ENCODE measurements at places on chromosomes 3 and 15.

GRCh38 chr3:181382656-181383055 is 329.1 kb upstream of the SOX2 start:
- no peak for DNase-seq

- DNase-seq: peak; percentile 90
Observed at GRCh38 chr3:113746548-113747282, at the start of gene ATP6V1A. ATP6V1A (plus strand) TSS chr3:113747035; CDS start chr3:113778754, 31,719 bp downstream.

DNA sequence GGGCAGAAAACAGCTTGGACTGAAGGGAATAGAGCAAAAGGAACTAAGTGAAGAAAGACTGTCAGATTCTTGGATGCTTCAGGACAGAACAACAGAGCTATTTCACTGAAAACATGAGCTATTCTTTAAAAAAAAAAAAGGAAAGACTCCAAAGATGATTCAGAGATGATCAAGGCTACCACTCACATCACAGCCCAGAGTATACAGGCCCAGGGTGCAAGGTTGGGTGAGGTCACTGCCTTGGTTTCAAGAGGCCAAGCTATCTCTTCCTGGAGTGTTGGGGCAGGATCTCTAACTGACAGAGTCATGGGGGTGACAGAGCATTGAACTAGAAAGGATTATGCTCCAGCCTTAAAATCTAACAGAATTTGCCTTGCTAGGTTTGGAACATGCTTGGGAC is 118.1 kb downstream of the AGBL1 start:
- no peak for DNase-seq

- no peak for DNase-seq
Observed at GRCh38 chr3:42377681-42378080, 32.7 kb downstream of the LYZL4 start.

DNA sequence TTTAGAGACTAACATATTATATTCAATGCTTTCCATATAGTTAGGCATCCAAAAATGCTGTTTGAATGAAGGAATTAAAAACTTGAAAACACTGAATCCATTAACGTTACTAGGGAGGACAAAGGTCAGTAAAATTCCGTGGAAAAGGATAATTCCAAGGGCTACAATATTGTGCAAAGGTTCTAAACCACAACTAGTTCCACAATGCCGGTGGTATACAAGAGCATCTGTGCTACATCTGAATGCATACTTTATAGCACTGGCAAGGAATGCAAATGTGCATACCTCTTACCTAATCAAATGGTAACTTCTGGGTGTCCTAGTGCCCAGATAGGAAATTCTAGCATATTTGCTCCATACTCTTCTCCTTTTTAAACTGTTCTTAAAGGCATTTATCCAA is 2.2 kb downstream of the ICE2 start:
- no peak for DNase-seq

DNA sequence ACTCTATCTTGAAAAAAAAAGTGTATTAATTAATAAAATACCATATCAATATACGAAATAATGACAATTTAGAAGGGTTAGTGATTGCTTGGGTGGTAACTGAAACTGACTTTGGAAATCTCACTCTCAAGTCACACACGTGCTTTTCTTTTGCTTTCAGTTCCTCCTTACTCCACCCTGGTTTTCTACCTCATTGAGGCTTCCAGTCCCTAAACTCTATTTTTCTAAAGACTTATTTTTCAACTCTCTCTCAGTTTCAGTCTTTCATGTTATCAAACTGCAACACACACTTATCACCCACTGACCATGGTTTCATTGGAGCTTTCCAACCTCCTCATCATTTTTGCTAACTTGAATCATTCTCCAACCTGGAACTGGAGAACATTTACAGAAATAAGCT is 23.5 kb downstream of the IL12A start:
- DNase-seq: no peak

DNA sequence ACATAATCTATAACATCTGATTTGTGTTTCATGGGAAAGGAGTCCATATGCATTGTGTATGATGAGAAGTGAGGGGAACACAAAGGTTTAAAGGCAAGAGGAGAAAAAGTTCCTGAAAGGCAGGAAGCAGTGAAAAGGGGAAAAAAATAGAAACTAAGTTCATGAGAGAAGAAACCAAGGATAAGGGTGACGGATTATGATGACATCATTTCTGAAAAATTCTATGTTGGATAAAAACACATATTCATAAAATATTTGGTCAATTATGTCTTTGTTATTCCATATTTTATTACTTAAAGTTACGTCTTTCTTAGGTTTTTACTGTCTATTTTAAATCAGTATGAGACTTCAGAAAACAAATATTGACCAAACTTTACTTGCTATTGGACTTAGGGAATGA is 48.6 kb upstream of the CP start:
- DNase-seq: no peak

- no peak for DNase-seq
Observed at GRCh38 chr3:184117636-184118035, 17.5 kb upstream of the EIF2B5 start.

GRCh38 chr3:74420538-74421124 is 193.8 kb downstream of the CNTN3 start:
- no peak for DNase-seq

DNA sequence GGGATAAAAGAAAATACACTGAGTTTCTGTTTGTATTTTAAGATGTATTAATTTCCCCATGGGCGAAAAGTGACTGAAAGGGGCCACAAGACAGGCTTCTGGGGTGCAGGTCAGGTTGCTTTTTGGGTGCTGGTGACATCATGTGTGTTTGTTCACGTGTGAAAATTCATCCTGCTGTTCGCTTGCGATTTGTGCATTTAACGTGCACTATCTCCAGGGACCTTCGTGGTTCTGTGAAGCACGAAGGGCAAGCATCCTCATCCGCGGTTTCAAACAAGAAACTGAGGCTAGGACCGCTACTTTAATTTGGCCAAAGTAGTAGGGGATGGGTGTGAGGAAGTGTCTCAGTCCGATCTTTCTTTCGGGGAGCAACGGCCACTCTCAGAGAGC is 1.6 kb upstream of the SMAD6 start:
- no peak for DNase-seq

GRCh38 chr3:161474741-161475140 is 21.9 kb upstream of the OTOL1 start:
- DNase-seq: no peak

GRCh38 chr15:44427756-44428724 is 611 bp downstream of the CTDSPL2 start:
- DNase-seq: peak; percentile 24

GRCh38 chr3:1380926-1381646 is 288.3 kb downstream of the CNTN6 start:
- DNase-seq: no peak

GRCh38 chr3:45135959-45136358 is 10.2 kb downstream of the CDCP1 start:
- no peak for DNase-seq

DNA sequence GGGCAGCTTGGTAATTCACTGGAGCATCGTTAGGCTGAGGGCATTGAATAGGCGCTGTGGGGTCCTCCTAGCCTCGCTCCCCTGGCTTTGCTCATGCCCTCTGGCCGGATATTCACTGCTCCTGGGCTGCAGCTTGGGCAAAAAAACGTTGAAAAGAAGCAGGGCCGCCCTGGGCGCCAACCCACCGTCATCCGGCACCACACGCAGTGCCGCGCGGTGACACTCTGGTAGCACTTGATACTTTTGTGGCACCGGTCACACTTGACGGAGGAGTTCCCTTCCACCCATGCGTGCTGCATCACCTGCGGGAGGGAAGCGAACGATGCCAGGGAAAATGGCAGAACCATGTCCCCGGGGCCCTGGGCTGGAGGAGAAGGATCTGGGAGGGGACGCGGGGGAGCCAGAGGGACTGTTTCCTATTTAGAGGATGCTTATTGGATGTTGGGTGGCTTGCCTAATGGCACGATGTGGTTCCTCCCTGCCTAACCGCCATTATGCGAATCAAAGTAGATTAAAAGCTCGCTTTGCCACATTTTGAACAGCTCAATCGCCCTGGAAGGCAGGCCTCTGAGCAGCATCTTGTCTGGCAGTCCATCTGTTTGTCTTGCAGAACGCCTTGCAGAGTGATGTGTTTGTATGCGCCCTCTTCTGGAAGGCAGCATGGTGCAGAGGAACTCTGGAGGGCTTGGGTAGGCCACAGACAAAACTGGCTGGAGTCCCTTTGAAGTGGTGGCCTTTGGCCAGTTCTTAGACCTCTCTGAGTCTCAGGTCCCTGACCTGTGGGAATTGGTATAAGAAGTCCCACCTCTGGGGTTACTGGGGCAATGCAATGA is 93.2 kb downstream of the DGKG start:
- DNase-seq: no peak

DNA sequence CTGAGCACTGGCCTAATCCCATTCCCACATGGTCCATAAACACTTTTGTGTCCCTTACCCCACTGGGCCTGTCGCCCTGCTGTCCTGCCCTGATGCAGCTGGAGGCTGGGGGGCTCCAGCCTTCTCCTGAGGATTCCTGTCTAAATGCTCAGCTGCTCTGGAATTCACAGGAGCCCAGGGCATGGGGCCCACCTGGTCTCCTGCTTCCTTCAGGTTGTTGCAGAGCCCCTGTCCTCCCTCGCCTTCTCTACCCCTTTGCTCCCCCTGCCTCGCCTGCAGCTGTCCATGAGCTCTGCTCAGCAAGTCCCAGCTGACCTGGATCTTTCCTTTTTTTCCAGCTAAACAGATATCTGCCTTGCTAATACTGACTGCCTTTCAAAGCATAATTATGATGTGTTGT is 286.9 kb downstream of the XXYLT1 start:
- DNase-seq: no peak

GRCh38 chr15:98937413-98938104 is 70.0 kb downstream of the PGPEP1L start:
- no peak for DNase-seq

DNA sequence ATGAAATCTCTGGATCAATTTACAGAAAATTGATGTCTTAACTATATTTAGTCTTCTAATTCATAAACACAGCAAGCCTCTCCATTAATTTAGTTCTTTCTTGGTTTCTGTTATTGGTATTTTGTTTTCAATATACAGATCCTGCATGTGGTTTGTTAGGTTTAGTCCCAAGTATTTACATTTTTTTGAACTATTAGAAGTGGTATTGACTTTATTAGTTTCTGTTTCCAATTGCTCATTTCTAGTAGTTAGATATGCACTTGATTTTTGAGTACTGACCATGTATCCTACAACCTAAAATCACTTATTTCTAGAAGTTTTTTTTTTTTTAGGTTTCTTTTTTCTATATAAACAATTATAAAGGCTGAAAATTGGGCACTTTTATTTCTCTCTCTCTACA is 335.9 kb downstream of the CHST2 start:
- no peak for DNase-seq

DNA sequence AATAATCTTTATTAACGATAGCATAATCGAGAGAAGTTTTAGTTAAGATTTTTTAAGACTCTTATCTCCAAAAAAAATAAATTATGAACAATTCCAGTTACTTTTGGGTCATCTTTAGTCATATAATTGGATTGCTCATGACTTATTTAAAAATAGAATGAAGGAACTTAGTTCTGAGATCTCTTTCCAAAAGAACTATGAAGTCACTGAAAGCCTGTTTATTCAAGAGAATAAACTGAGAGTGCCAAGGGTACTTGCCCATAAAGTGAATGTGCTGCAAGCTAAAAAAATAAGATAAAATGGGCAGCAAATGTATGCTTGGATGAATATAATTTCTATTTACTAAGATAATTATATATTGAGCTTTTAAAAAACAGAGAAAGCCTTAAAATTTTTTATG is 176.5 kb upstream of the PLSCR5 start:
- DNase-seq: no peak

- no peak for DNase-seq
Observed at GRCh38 chr3:31481697-31482096, 51.0 kb upstream of the STT3B start.

DNA sequence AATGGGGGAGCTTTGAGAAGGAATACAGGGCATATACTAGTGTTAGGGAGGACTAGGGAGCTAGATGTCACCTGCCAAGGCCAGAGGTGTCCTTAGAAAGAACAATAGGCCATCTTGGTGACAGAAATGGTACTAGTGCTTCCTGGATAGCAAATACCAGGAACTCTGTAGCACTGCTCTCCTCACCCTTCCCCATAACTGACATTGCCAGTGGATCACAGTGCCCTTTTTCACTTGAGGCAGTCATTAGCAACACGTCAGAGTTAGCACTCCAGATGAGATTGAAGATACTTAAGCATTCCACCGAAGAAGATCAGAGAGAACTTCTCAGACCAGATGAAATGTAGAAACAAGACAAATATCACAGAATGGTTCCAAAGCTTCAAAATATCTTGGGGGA is 103.1 kb upstream of the PDZRN3 start:
- DNase-seq: no peak

DNA sequence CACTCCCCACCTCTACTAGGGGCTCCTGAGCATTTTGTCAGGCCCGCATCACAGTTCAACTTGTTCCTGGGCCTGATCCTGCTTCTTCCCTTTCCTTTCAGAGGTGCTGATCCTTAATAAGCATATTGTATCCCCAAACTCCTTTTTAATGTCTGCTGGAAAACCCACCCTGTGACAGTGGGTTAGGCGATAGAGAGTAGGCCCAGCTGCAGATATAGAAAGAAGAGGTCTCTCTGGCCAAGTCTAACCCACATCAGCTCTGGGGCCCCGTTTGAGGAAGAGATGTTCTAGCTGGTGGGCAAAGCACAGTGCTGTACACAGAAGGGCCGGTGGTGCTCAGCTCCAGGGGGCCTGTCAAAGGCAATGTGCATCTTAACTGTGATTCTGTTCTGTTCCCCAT is 34.3 kb upstream of the ST6GAL1 start:
- DNase-seq: no peak

- no peak for DNase-seq
Observed at GRCh38 chr15:58678683-58679082, 70.8 kb downstream of the ADAM10 start.

- no peak for DNase-seq
Observed at GRCh38 chr3:142003291-142003690, 126.8 kb downstream of the ATP1B3 start.

- DNase-seq: no peak
Observed at GRCh38 chr3:151434151-151434890, 26.5 kb downstream of the IGSF10 start.

DNA sequence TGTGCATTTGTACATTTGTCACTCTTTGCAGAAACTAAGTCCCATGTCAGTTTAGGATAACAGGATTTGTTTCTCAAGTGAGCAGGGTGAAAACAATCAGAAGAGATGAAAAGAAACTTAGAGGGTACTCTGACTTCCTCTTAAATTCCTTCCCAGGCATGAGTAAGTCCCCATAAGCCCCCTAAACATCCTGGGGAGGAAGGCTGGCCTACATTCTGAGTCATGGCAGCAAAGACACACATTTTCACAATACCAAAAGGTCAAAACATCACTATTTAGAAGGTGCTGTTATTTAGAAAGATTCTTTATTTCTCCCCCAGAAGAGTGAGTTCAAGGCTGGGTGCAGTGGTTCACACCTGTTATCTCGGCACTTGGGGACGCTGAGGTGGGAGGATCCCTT is 7.6 kb upstream of the FOXP1 start:
- no peak for DNase-seq

- no peak for DNase-seq
Observed at GRCh38 chr15:57992761-57993355, 72.7 kb downstream of the ALDH1A2 start.

GRCh38 chr3:126540342-126540849 is 16.4 kb downstream of the CHST13 start:
- no peak for DNase-seq

Data from NCI-H2081 treated with DMSO at 0.1 percent for 48 hours (cell line).